ENCODE measurements at places on chromosomes 12 and 14.

- DNase-seq: no peak
Measured at GRCh38 chr12:70637303-70638085, at the start of gene PTPRB. TSS of gene PTPRB (minus strand) at chr12:70637429. CDS start at chr12:70637395, 34 bp downstream.

- DNase-seq: no peak
Measured at GRCh38 chr14:37114002-37114401, 58.4 kb downstream of the SLC25A21 start.

DNA sequence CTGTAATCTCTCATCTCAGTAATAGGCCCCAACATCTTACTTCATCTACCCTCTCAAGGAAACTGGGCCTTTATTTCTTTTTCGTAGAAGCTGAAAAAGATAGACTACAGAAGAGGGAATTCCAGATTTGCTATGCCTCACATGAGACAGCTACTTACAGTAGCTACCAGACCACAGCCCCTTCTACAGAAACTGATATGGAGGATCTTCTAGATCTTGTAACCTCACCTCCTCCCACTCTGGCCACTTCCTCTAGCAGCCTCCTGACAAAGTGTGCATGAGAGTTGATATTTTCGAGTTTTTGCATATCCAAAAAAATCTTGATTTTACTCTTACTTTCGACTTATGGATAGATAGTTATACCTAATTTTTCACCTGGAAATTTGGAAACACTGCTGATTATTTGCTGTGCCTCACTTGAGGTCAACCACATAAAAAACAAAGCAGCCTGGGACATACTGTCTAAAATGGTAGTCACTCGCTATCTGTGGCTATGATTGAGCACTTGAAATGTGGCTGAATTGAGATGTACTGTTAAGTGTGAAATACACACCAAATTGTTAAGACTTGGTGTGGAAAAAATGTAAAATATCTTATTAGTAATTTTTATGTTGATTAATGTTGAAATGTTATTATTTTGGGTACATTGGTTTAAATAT, 86.3 kb upstream of the NID2 start:
- no peak for DNase-seq

DNA sequence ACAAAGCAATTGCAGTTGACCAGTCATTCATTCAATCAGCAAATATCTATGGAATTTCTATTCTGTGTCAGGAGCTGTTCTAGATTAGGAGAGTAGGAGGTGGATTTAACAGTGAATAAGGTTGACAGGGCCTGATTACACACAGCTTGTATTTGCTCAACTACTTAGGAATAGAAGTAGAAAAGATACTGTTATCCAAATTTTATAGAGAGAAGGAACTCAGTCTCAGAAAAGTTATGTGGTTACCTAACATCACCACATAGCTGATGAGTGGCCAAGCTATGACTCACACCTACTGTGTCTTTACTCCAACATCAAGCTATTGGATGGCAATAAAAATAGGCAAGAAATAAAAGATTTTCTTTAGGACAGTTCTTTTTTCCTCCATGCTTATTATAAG, 374.8 kb downstream of the RMST start:
- no peak for DNase-seq

GRCh38 chr12:132323171-132324010, 6.0 kb downstream of the GALNT9 start:
- no peak for DNase-seq

GRCh38 chr12:114678718-114679117, 5.3 kb downstream of the TBX3 start:
- DNase-seq: no peak

- no peak for DNase-seq
Measured at GRCh38 chr12:118107694-118108093, 3.9 kb upstream of the VSIG10 start.
